NCI-H524 treated with DMSO at 0.1 percent for 48 hours (cell line): ENCODE measurements at places on chromosomes 3 and 15.
A peak's percentile ranks its signal among the peaks of the same experiment; 100 is the strongest.

DNA sequence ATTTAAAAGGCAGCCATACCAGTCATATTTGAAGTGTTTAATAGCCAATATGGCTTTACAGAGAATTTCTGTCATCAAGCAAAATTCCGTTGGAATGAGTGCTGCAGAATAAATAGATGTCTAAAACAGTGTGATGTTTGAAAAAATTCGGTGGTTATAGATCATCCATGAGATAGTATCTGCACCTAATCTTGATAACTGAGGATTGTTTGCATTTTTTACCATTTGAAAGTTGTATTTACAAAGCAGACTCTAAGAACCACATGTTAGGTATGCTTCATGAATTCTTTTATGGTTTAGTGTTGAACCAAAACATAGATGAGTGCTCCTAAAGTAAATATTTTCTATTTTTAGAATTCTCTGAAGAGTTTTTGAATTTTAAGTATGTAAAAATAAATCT is 476.1 kb downstream of the NAALADL2 start:
- DNase-seq = no peak

- DNase-seq = no peak
These were observed 40.9 kb downstream of the TPRG1 start for GRCh38 chr3:189212681-189213080.

GRCh38 chr3:89256882-89257281 is 149.5 kb downstream of the EPHA3 start:
- DNase-seq = no peak

- DNase-seq = no peak
These were observed 92.5 kb upstream of the MB21D2 start for GRCh38 chr3:193010191-193010590.

DNA sequence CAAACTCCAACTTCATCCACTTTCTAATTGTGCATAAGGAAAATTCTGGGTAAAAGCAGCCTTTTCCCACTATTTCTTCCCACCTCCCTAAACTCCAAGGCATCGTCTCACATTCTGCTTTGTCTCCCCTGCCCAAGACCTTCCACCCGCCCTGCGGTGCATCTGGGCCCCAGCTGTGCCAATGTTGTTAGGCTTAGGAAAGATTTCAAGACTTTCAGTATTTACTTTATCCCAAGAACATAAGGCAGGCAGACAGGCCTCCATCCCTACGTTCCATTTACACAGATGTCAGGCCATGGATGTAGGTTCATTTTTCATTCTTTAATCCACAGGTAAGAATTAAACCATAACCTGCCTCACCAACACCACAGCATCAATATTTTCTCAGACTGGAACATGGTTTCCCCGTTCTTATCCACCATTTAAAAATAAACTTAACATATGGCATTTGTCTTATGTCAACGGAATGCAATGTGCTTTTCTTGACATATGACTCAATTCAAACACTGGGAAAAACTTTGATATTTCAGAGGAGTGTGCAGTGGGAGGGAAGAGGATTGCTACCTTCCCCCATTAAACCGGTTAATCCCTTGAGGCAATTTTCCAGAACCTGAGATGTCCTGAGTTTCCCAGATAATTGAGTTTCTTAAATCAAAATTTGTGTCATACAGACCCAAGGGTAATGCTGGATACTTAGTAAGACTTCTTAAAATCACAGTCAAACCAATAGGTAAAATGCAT is 238.0 kb upstream of the LRIG1 start:
- no peak for DNase-seq

- no peak for DNase-seq
These were observed 16.5 kb upstream of the PAQR5 start for GRCh38 chr15:69282104-69282743.

DNA sequence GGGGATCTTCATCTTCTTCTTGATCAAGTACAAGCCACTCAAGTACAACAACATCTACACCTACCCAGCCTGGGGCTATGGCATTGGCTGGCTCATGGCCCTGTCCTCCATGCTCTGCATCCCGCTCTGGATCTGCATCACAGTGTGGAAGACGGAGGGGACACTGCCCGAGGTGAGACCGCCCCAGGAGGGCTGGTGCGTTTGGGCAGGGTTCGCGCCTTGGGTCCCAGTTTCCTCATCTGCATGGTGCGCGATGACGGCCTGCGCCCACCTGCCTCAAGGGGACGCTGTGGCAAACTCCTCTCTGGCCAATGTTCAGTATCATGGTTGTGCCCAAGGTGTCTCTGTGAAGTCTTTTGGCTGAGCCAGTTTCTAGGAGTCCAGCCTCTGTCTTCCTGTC is 57.5 kb upstream of the SLC6A1 start:
- DNase-seq = no peak

GRCh38 chr3:124688581-124689454 is 41.4 kb upstream of the UMPS start:
- peak; percentile 11 for DNase-seq

DNA sequence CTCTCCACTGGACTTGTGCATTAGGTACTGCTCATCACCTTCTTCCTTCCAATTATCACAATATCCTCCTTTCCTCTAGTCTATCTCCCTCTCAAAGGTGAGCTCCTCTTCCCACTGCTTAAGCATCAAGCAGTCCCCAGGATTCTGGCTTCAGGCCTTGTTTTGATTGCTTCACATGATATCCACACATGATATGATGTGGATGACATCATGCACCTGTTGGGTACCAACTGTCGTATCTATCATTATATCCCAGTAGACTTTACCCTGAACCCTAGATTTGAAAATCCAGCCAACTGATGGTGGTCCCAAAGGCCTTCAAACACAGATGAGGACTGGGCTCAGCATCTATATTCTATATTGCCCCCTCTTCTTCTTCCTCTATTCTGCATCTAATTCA is 104.9 kb downstream of the MFSD1 start:
- DNase-seq = no peak

GRCh38 chr15:38702178-38702912 is 137.7 kb upstream of the RASGRP1 start:
- DNase-seq = no peak

DNA sequence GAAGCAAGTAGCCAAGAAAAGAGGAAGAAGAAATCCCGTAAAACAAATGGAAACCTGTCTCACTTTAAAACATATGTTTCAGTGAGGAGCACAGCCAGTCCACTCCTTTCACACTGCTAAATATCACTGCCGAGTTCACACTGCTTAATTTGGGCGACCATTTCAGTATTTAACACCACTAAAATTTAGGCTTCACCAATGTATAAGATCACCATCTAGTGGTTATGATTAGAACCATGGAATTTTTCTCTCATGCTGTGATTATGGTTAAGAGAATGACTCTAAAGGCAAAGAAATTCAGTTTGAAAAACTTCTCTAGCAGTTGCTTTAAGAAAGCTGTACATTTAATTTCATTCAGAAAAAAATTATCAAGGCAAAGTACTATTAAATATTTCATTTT is 16.6 kb downstream of the SLC4A7 start:
- no peak for DNase-seq

GRCh38 chr3:134656211-134656800 is 5.5 kb upstream of the KY start:
- DNase-seq = no peak

- no peak for DNase-seq
These were observed 502.4 kb downstream of the LPP start for GRCh38 chr3:188656196-188656982.
